HT-29 (cell line): ENCODE measurements at places on chromosomes 1 and 21. TPM values are rescaled to one million over a fixed set of nuclear protein-coding genes. Genes with fewer than 3 reads are reported as not detected.

DNA sequence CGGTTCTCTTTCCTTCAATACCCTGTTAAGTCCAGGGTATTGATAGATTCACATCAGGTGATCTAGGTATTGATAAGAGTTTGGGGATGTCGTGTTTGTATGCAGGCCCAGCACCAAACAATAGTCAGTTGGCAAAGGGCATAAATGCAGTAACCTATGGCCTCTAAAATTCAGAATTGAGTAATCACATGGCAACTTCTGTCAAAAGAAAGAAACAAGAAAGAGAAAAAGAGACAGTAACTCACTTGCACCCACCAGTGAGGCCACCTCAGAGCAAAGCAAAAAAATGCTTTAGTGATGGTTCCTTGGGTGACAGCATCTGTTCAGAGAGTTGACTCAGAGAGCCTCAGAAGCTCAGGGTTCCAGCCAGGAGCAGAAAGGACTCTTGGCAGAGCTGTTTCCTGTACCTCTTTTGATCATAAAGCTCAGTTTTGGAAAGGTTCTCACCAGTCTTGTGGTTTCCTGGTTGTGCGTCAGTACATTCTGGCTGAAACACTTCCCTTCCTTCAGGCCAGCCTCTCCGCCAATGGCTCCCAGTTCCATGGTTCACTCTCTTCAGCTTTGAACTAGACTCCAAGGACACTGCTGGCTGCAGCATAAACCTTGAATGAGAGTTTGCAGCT is 70.1 kb upstream of the GORAB start:
- no peak for DNase-seq

- DNase-seq = no peak
These were observed 20.7 kb upstream of the HAO2 start for GRCh38 chr1:119347858-119348257.

DNA sequence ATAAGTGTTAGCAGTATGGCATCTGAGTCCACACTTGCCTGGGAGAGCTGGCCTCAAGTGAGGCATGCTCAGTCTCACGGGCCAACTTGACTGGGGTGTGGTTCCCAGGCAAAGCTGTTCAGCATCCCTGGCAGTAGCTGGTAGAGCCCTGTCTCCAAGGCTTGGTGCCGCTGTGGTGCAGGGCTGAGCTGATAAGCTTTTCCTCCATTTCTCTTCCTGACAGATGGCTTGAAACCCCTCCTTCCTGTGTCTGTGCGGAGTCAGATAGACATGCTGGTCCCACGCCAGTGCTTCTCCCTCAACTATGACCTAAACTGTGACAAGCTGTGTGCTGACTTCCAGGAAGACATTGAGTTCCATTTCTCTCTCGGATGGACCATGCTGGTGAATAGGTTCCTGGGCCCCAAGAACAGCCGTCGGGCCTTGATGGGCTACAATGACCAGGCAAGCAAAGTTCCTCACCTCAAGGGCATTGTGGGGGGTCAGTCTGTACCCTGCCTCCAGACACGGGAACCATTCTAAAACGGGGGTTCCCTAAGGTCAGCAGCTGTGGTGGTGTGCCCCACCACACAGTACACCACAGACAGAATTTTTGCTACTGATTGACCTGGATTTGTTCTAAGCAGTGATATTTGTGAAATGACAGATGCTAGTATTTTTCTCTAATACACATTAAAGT is 13.7 kb upstream of the MIIP start:
- DNase-seq = no peak

The HES3 gene
- total RNA-seq = not detected in 2 replicates

The GOLPH3L gene
- total RNA-seq = 4.9 and 7.7 TPM in 2 replicates

- DNase-seq = peak; percentile 28
These were observed 84.9 kb downstream of the CNIH3 start for GRCh38 chr1:224700918-224701531.

The ZMYND12 gene
- 0.21 TPM in 1 of 2 replicates, not detected in the other for total RNA-seq
